ENCODE measurements at places on chromosomes 3 and 15.

DNA sequence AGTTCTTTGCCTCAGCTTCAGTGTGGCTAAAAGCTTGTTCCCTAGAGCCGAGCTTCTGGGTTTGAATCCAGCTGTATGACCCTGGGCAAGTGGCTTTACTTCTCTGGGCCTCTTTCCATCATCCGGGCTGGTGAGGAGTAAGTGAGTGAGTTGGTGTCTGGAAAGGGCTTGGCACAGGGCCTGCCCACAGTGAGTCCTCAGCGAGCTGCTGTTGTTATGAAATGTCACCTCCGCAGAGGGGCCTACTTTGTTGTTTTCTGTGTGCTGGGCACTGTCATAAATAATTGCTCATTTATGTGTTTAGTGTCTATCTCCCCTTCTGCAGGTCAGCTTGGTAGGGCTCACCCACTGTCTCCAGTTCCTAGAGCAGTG lies 31.7 kb downstream of the SLC6A6 start:
- no peak for DNase-seq

DNA sequence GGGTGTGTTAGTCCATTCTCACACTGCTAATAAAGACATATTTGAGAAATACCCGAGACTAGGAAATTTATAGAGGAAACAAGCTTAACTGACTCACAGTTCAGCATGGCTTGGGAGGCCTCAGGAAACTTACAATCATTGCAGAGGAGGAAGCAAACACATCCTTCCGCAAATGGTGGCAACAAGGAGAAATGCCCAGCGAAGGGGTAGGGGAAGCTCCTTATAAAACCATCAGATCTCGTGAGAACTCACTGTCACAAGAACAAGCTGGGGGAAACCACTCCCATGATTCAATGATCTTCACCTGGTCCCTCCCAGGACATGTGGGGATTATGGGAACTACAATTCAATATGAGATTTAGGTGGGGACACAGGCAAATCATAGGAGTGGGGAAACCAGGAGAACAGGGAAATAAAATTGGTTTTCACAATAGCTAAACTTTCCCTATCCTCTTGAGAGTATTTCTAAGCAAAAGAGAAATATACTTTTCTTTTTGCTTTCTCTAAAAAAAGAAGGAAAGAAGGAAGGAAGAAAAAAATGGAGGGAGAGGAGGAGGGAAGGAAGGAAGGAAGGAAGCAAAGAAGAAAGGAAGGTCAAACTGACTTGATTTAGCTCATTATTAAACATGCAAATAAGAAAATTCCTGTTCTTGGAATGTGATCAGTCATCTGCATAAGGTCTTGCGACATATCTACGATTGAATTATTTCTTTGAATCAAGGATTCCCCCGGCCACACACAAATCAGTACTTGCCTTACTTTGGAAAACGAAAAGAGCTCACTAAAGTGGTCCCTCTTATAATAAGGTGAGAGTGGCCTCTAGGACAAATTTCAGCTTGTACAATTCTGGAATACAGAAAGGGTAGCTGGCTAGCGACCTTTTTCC lies 75.2 kb downstream of the LIPC start:
- DNase-seq: no peak

GRCh38 chr3:127008236-127008635 lies 25.3 kb downstream of the PLXNA1 start:
- no peak for DNase-seq

DNA sequence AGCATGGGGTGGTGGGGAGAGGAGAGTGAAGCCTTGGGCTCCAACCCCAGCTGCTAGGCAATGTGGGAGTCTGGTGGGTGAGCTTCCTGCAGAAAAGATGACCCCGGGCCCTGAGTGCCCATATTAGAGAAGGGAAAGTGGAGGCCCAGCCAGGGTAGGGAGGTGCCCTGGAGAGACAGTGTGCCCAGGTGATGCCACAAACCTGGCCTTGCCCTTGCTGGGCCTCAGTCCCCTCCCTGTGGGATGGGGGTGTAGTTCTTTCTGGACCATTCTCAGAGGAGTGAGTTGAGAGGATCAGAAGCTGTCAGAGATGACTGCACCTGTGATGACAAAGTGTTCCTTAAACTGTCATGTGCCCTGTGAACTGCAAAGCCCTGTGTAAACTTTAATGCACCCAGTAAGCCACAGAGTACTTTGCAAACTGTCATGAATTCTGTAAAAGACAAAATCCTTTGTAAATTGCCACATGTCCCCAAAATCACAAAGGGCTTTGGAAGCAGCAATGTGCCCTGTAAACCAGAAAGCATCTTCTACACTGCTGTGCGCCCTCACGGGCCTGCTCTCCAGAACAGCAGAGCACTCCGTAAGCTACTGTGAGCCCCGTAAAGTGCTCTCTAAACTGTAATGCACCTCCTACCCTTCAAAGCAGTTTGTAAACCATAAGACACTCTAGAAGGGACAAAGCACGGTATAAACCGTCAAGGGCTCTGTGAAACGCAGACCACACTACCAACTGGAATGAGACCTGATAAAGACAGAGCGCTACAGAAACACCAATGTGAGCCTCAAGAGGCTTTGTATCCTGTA lies 51.3 kb upstream of the FGD5 start:
- no peak for DNase-seq

GRCh38 chr3:126928921-126929474 lies 53.9 kb upstream of the PLXNA1 start:
- DNase-seq: no peak

DNA sequence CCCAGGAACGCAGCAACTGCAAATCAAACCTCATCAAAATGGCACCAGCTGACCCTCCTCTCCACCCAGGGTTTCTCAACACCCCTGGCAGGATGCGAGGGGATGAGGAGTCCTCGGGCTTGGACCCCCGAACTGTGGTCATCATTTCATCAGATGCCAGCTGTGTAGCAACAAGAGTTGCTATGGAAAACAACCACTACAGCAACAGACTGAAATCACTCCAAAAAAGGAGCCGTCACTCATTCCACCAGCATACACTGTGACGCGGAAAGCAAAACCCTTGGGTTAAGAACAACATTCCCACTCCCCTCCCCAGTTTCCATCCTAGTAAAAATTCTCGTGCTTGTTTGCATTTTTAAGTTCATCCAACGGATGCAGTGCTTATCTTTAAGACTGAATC lies 40.1 kb downstream of the VGLL4 start:
- DNase-seq: no peak

DNA sequence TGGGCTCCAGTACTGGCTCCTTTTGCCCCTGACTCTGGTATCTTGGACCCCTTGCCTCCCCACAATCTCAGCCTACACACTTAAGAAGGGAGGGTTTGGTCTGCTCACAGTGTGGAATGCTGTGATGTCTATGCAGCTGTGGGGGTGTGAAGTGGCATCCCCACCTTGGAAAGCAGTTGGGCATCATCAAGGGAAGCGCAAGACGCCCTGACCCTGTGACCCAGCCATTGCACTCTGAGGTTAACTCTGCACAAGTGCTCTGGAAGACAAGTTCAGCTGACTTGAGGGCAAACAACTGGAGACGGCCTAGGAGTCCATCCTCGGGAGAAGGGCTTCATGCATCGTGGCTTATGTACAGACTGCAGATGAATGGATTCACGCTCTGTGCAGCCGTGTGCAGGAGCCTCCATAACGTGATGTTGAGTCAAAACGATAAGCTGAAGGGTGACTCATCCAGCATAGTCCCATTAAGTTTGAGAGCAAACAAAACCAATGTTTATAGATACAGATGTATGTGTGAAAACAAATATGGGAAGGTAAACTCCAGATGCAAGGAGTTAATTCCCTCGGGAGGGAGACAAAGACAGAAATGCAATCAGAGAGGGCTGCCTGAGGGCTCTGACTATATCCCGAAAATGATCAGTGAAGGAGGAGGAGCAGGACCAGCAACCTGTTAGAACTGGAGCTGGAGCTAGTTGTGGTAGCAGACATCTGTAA lies 86.8 kb downstream of the LSM3 start:
- DNase-seq: no peak

DNA sequence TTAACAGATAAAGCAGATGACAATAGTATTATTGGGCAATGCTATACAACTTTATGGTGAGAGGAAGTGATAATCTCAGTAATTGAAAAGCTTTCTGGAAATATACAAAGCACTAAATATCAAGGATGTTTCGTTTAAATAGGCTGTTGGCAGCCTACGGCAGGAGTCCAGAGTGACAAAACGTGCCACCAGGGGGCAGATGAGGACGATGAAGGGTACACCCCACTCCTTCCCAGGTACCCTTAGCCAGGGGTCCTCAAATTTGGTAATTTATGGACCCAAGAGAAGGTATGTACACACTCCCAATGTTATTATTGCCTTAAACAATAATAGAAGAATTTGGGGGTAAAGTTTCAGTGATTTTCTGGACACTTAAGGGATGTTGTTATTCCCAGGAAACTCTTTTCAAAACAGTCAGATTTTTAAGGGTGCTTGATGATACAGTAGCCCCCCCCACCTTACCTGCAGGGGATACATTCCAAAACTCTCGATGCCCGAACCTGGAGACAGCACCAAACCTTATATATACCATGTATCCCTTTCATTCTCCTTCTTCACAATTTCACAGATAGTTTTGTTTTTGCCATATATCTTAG lies 1.4 kb upstream of the MAGEL2 start:
- peak; percentile 60 for DNase-seq

- DNase-seq: no peak
Measured at GRCh38 chr3:97439373-97439772, 325.2 kb upstream of the ARL6 start.

- DNase-seq: no peak
Measured at GRCh38 chr15:77371850-77372563, 47.9 kb downstream of the PEAK1 start.

DNA sequence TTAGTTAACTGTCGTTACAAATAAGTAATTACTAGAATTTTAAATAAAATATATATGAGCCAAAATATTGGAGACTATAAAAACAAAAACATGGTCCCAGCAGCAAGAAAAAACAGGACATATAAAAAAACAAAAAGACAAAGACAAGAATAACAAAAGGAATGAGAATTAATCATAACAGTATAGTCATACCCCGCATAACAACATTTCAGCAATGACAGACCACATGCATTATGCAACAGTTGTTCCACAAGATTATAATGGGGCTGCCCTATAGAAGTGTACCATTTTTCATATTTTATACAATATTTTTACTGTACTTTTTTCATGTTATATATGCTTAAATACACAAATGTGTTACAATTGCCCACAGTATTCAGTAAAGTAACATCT lies 5.6 kb downstream of the HLTF start:
- no peak for DNase-seq

DNA sequence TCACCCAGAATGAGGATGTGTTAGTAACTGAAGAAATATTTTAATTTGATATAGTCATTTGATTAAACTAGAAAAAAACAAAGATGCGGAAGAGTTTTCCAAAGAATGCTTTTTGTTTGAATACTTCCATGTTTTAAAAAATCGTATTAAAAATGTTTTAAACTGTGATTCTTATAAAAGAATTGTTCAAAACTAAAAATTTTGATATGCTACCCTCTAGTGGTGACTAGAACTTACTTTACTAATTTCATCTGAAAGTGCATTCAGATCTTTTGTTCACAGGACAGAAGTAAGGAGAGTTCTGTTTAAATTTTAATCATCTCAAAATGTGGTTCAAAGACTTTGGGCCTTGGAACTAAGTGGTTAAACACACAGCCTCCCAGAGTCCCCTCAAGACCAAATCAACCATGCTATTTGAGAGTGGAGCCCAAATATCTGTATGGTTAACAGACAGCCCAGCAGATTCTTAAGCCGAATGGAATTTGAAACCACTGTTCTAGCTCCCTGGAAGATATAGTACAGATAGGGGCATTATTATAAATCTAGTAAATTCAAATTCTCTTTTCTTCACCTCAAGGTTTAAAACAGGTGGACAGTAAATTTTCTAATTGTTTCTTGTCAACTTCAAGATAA lies 45.2 kb upstream of the SYNPR start:
- DNase-seq: no peak

DNA sequence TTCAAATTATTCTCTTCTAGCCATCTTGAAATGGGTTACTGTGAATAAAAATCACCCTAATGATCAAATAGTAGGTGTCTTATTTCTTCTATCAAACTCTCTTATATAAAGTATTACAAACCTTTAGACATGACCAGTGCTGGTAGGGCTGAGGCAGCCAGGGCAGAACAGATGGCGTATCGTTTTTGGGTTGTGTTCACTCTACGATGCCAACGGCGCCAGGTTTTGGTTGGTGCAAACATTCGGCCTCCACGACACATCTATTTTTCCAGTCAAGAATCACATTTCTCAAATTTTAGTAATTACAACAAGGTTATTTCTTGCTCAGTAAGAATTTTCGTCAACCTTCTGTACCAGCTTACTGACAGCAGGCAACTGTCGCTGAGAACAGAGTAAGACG lies 2.2 kb downstream of the RPL4 start:
- DNase-seq: no peak

- DNase-seq: no peak
Measured at GRCh38 chr15:88804257-88804656, 1.0 kb downstream of the ACAN start.

DNA sequence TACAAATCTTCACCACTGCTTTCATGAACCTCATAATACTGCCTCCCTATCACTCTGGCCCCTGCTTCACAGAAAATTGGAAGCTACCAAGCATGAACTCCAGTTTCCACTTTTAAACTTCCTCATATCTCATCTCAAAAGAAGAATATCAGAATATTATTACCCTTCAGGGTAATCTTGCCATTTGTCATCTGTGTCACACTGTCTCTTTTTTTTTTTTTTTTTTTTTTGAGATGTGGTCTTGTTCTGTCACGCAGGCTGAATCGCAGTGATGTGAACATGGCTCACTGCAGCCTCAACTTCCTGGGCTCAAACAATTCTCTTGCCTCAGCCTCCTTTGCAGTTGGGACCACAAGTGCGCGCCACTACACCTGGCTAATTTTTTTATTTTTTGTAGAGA lies 80.4 kb upstream of the TCF12 start:
- DNase-seq: no peak

- peak; percentile 63 for DNase-seq
Measured at GRCh38 chr3:184229394-184230080, at the start of gene VWA5B2. TSS of gene VWA5B2 (plus strand) at chr3:184229585. CDS start at chr3:184230529, 944 bp downstream.

- DNase-seq: no peak
Measured at GRCh38 chr15:73212424-73212823, 156.3 kb downstream of the HCN4 start.

DNA sequence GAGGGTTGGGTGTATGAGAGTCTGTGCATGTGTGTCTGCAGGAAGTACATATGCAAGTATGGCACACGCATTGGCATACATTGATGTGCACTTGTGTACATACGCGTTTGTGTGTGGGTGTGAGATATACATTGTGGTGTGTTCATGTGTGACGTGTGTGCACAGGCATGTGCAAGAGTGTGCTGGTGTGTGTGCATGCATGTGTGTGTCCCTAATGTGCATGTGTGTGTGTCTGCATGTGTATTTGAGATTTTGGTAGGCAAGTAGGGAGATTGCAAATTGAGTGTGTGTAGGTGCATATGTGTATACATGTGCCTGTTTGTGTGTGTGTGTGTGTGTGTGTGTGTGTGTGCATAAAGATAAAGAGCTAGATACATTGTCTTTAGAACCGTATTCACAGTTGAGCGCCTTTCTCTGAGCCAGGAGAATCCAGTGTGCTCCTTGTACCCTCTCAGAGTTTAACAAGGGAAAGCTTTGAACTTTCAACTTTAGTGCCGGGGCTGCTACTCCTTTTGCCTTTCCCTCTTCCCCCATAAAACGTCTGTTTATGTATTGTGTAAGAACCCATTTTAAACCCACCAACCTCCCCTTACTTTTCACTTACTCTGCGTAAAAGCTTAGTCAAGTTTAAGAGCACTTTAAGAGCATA lies 152.4 kb upstream of the CHL1 start:
- no peak for DNase-seq
